RKO (cell line): ENCODE measurements at places on chromosomes 7 and 10.

- DNase-seq: no peak
Measured at GRCh38 chr7:152054367-152055230, 29.1 kb downstream of the GALNT11 start.

DNA sequence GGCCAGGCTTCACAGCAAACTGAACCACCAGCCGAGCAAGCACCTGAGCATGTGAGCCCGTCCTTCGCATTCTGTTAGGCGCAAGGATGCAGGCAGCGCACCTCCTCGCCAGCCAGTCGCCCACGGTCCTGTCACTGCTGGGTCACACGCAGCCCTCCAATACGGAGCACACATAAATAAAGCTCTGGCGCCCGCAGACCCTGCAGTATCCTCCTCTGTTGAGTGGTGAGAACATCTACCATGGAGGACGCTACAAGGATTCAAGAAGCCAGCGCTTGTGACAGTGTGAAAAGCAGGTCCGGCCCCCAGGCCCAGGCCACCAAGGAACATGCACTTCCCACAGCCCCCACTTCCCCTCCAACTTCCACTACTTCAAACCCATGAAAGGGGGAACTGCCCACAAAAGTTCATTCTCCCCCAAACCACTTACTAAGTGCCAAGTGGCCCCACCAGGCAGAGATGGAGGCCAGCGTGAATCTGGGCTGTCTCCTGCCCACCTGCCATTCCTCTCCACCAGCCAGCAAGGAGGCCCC is 34.8 kb downstream of the VOPP1 start:
- DNase-seq: no peak

- DNase-seq: no peak
Measured at GRCh38 chr10:845526-845925, 86.0 kb downstream of the LARP4B start.

DNA sequence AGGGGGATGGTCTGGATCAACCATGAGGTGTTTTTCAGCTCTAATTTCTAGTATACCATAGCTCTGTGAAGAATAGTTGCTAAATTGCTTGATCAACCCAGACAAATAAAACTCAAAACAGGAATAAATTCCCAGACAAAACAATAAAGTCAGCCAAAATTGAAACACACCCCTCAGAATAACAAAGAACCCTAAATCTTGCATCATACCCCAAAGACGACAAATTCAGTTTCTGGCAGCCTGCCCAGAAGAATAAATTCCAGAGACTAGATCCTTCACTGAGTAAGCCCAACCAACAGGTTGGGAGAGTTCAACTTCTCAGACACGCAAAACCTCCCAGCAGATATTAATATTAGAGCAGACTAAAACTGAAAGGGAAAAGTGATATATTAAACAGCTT is 11.2 kb upstream of the SEM1 start:
- no peak for DNase-seq

DNA sequence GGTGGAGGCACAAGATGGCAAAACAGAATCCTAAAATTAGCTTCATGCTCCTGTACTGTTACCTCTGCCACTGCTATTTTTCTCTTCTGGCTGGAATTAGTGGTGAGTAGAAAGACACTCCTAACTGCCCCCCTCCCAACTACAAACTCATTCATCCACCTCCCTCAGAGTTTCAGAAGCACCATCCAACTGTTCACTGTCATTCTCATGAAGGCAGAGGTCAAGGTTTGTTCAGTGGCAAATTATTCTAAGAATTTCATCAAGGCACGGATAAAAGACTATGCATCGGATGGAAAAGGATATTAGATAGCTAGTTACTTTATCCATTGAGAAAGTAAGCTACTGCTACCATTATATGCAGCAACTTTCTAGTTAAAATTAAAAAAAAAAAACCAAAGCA is 59.7 kb downstream of the LRGUK start:
- DNase-seq: no peak

- DNase-seq: no peak
Measured at GRCh38 chr10:77256346-77256745, 381.3 kb downstream of the KCNMA1 start.

- DNase-seq: no peak
Measured at GRCh38 chr10:80392250-80392649, 16.1 kb upstream of the PRXL2A start.

GRCh38 chr10:59325116-59325515 is 37.2 kb downstream of the FAM13C start:
- DNase-seq: no peak

DNA sequence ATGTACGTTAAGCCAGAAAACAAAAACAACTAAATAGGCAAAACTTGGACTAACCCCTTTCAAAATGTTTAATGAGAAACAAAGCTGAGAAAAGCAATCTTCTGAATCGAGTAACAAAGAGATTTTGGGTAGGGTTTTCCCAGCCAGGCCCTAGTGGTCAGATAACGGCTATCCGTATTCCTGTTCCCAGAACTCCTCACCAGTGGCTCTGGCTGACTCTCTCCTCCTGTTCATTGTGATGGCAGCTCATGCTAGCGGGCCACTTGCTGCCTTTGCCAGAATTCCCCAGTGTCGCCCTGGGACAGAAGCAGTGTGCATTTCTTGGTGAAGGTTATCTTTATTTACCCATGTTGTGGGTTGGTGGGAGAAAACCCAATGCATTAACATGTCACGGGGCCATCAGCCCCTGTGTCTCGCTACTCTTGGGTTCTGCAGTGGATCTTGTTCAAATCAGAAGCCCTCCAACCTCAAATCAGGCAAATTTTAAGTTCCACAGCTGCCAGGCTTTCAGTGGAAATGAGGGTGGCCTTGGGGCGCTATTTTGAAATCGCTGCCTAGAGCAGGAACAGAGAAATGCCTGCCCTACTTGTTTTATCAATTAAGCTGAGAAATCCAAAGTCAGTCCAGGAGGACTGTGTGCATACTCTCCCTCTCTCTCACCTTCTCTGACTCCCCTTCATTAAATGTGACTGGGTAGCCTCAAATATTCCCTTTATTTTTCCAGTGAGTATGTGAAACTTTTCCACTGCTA is 164.5 kb upstream of the NPVF start:
- no peak for DNase-seq

DNA sequence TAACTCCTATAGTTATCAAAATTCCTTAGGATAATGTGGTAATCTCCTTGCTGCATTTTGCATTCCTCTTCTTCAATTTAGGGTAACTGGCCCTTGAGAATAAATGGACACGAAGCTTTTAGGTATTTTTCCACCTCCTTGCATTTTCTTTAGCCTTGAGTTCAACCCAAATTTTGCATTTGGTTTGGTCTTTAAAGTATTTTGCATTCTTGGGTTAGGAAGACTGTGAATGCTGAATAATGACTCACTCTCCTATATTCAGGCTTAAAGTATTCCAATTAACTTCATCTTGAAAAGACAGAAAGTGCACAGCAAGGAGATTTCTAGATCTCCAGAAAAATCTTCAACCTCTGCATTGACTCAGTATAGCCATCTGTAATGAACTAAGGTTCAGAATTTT is 47.3 kb downstream of the TFPI2 start:
- no peak for DNase-seq

DNA sequence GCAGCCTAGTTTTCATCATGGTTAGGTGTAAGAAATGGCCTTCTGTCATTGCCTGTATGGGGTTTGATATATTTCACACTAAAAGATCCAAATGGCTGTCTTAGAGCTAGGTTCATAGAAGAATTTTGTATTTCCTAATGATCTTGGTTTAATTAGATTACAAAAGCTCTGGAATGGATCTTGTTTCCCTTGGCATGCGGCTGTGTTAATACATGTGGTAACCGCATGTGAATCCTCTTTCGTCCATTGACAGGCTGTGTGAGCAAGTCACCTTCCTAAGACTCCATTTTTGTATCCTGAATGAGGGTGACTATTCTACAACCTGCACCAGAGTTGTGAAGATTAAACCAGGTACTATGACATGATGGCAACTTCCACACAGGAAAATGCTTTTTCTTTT is 12.4 kb upstream of the FZD1 start:
- DNase-seq: no peak

- DNase-seq: no peak
Measured at GRCh38 chr7:152870106-152870693, 110.6 kb downstream of the ACTR3B start.

DNA sequence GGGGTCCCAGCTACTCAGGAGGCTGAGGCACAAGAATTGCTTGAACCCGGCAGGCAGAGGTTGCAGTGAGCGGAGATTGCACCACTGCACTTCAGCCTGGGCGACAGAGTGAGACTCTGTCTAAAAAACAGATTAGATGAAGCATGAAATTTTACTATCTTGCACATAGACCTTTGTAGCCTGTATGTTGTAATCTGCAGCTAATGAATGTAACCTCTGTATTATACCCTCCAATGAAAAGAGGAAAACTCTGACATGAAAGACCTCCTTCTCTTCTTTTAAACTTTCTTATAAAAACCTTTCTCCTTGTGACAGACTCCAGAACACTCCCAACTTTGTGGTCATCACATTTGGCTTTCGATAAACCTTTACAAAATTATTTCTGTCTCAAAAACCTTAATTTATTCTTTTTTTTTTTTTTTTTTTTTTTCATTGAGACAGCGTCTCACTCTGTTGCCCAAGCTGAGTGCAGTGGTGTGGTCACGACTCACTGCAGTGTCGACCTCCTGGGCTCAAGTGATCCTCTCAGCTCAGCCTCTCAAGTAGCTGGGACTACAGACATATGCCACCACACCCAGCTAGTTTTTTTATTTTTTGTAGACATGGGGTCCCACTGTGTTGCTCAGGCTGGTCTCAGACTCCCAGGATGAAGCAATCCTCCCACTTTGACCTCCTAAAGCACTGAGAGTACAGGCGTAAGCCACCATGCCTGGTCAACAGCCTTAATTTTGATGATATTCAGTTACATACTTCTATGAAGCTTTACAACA is 97.4 kb downstream of the SVOPL start:
- DNase-seq: no peak

DNA sequence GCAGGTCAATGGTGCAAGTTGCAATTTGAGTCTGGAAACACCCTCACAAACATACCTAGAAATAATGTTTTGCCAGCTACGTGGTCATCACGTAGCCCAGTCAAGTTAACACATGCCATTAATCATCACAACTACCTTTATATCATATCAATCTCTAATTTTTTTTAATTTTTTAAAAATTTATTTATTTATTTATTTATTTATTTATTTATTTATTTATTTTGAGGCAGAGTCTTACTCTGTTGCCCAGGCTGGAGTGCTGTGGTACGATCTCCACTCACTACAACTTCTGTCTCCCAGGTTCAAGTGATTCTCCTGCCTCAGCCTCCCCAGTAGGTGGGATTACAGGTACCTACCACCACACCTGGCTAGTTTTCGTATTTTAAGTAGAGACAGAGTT is 52.4 kb upstream of the MACROH2A2 start:
- no peak for DNase-seq

DNA sequence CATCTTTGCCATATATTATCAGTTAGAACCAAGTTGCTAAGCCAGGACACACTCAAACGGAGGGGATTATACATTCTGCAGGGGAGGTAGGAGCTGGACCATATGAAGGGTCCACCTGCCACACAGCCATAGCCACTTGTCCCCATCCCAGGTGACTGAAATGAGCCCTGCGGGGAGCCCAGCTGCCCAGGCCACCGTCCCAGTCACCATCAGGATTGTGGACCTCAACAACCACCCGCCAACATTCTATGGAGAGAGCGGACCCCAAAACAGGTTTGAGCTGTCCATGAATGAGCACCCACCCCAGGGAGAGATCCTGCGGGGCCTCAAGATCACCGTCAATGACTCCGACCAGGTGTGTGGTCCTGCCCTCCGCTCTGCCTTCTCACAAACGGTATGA is 13.7 kb downstream of the CDHR1 start:
- DNase-seq: no peak

- DNase-seq: no peak
Measured at GRCh38 chr7:112584290-112584689, 103.5 kb downstream of the LSMEM1 start.

- no peak for DNase-seq
Measured at GRCh38 chr7:42198974-42199668, 37.9 kb downstream of the GLI3 start.

GRCh38 chr7:21914671-21915070 is 31.0 kb downstream of the CDCA7L start:
- no peak for DNase-seq

DNA sequence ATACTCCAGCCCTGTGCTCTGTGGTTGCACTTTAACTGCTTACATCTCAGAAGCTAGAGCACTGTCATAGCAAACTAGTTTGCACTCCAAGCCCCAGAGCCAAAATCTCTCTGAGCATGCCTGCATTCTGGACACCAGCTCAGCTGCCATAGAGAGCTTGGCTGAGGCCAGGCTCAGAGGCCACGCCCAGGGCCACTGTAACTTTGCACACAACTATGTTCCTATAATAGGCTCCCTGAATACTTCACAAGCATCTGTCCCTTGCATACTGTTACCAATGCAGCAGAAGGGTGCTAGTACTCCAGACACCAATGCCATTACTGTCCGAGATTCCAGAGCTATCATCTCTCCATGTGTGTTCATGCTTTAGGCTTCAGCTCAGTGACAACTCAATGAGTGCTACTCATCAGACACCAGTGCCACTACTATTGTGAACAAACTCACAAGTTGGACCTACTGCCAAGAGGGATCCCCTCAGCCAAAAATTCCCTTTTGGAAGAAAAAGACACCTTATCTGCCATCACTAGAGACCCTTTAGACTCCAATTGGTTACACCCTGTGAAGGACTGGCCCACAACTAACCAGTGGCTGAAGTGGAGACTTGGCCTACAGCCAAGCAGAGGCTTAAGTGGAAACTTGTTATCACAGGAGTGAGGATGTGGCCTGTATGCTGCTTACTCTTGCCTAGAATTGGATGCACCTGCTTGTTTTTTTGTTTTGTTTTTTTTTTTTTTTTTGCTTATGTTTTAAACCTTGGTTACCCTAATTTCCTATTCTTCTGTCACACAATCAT is 211.6 kb upstream of the MAGI2 start:
- no peak for DNase-seq

- peak; percentile 29 for DNase-seq
Measured at GRCh38 chr10:7657552-7657951, 9.2 kb downstream of the ITIH5 start.

DNA sequence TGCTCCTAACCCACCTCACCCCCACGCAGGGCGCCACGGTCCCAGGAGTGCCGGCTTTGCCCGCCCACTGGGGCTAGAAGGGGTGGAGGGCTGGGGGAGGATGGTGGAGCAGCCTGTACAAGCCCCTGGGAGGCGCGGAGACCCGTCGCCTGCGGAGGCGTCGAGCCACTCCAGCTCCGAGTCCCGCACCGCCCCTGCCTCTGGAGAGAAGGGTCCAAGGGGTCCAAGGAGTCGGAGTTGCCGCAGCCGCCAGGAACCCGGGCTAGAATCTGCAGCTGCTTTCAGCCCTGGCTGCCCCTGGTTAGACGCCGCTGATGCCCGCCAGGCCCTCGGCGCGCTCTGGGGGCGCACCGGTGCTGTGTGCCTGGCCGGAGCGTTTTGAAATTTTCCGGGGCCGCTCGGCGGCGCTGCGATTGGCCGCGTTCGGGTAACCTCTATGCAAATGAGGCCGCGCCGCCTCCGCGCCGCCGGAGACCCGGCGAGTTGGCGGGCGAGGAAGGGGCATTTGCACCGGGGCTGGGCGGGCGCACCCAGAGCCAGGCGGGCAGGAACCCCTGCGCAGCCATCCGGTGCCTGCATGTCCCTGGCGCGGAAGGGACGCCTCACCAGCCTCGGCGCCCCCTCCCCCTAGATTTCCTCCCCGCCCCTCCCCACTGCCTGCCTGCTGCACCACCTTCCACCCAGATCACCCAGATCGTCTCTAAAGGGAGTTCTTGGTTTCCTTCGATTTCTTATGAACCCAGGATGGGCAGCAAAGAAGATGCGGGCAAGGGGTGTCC is at the start of gene HMX2:
Gene HMX2 (plus strand): TSS at position 502 of the 779 bp plus-strand sequence. CDS start 243 bp downstream, at position 745.
- DNase-seq: no peak

- no peak for DNase-seq
Measured at GRCh38 chr10:22531441-22531840, 182.9 kb downstream of the PIP4K2A start.
